ENCODE measurements at places on chromosomes 4 and X.

- DNase-seq: no peak
These were observed 770.4 kb upstream of the NDST4 start for GRCh38 chr4:115883847-115884246.

DNA sequence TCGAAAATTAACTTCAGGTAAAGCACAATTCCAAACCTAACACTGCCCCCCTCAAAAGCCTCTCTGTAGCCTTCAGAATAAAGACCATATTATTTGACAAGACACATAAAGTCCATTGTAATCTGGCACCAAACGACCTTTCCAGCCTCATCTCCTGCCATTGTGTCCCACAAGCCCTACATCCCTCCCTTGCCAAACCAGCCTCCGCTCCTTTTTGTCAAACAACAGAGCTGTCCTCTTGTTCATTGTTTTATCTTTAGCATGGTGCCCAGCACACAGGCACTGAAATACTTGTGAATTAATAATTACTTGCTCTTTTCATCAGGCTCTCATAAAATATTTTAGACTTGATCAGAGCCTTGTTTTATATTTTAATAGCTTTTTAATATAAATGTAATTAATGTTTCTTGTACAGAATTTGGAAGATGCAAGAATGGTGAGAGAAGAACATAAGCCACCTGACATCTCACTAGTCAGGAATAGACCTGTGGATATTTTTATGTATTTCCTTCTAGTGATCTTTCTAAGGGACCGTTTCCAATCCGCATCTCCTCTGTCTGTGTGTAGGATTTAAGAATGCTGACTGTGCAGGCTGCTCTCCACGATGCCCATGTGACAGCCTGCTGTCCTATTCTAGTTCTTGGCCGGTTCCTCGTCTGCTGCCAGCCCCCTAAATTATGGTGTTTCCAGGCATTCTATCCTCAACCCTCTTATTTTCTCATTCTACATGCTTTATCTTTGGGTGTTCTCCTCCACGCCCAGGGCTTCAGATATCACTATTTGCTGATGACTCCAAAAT is 3.0 kb upstream of the IRF2 start:
- DNase-seq: no peak

DNA sequence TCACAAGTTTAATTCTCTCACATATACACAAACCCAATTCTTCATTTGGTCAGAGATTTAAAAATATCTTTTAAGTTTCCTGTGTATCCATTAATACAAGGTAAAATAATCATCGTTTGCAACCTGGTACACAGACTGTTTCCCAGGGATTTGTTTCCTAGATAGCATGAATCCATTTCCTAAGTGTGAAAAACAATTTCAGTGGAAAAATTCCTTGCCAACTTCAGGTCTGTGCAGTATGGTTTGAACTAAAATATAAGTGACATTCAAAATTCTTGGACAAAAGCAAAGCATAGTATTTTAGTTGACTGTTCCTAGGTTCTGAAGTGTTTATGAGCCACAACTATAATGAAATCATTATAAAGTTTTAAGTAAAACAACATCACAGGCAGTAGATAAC is 24.4 kb downstream of the NAF1 start:
- DNase-seq: no peak

- no peak for DNase-seq
These were observed 262.6 kb downstream of the STIM2 start for GRCh38 chr4:27123123-27123768.

- DNase-seq: no peak
These were observed 481.6 kb upstream of the FSTL5 start for GRCh38 chr4:162645381-162645780.

- DNase-seq: no peak
These were observed 150.2 kb downstream of the SHROOM3 start for GRCh38 chr4:76585272-76585671.

- no peak for DNase-seq
These were observed 109.9 kb upstream of the SORBS2 start for GRCh38 chr4:185921583-185922555.

- DNase-seq: no peak
These were observed 35.8 kb downstream of the YIPF6 start for GRCh38 chrX:68534691-68535090.
